ENCODE measurements at places on chromosomes 6 and 20.

DNA sequence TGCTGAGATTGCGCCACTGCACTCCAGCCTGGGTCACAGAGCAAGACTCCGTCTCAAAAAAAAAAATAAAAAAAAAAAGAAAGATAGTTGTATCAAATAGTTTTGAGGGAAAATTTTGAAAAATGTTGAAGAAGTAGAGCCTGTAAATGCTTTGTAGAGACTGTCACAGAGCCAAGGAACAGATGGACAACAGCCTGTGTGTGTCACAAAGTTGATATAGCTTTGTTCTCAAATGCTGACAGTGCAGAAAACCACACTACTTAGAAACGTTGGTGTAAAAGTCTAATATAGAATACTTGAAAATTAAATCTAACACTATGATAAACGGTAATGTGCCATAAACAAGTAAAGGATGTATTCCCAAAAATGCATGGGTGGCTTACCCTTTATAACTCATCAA is 25.4 kb downstream of the PTK7 start:
- DNase-seq = no peak

DNA sequence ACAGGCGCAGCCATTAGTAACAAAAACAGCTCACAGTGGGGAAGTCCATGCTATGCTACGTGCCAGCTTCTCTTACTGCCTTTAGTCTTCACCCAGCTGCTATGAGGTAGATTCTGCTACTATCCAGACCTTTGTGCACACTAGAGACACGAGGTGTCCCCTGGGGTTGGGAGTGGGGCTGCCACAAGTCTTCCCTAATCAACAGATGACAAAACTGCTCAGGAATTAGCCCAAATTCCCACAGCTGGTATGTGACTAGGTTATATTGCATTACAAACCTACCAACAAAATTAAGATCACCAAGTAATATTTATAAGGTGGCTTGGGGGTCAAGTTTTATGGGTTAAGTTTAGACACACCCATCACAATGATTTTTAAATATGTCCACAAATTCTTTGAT is 63.3 kb downstream of the PSMB1 start:
- DNase-seq = no peak

DNA sequence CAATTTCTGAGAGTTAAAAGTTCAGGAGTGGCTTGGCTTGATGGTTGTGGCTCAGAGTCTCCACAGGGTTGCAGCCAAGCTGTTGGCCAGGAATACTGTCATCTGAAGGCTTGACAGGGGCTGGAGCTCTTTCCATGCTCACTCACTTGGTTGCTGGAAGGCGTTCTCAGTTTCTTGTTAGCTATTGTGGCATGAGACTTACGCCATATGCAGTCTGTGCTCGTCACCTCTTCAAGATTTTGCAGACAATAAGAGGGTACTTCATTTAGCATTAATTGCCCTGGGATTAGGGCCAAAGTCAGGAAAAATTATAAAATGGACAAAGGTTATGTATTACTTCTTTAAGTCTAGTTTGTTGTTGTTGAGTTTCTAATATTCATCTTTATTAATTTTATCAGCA is 380.6 kb upstream of the MAP3K7 start:
- no peak for DNase-seq

DNA sequence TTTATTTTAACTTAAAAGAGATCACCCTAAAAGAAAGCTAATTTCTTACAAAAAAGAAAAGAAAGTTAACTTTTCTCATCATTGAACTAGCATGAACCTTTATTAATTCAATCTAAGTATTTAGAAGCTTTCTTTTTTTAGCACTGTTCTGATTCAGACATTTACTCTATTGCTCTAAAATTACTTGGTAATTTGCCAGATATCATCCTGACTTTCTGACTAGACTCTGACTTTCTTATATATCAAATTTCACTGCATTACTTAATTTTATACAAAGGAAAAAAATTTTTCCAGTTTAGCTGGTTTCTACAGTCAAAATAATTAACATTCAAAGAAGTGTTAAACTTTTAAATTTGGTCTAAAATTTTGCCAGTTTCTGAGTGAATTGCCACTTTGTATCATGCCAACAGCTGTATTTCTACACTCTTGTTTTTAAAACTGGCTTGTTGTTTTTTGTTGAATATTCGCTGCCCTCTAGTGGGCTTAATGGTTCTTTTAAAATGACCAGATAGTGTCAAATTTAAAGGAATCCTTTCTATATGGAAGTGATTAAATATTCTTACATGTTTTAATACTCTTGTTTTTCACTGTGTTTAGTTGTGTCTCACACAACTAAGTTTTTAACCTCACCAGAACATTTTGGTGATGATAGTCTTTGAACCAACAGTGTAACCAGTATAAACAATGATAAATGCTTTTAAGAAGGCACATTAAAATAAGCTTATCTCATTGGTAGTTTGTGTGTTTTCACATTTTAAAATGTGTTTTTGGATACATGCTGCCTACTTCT is 102.0 kb downstream of the POPDC3 start:
- DNase-seq = peak; percentile 72

DNA sequence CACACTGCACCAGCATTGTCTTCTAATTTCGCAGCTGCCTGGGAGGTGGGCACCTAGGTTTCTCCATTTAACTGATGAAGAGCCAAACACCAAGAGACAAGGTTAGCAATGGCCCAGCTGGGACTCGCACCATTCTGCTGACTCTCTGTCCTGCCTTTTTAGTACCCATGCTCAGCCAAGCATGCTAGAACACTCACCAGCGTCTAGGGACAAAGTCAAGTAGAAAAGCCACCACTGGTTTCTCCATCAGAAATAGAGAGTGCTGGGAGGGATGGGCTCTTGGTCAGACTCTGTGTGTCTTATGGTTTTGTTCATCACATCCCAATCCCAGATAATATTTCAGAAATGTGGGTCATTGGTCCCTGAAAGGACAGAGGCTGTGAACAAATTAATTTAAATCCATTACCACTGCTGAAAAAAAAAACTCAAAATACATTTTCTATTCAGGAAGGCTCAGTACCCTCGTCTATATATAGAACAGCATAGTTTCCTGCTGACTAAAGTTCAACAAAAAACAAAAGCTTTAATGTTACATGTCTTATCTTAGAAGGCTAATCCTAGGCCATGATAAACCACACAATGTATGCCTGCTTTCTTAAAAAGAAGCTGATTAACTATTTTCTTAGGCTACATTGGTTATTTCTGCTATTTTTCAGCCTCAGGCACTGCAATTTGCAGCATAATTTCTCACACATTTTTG is 111.0 kb downstream of the TBC1D7 start:
- peak; percentile 20 for DNase-seq

- no peak for DNase-seq
These were observed 88.3 kb downstream of the CD24 start for GRCh38 chr6:106886081-106886843.

- DNase-seq = no peak
These were observed 25.1 kb downstream of the KCNK5 start for GRCh38 chr6:39204160-39204495.

DNA sequence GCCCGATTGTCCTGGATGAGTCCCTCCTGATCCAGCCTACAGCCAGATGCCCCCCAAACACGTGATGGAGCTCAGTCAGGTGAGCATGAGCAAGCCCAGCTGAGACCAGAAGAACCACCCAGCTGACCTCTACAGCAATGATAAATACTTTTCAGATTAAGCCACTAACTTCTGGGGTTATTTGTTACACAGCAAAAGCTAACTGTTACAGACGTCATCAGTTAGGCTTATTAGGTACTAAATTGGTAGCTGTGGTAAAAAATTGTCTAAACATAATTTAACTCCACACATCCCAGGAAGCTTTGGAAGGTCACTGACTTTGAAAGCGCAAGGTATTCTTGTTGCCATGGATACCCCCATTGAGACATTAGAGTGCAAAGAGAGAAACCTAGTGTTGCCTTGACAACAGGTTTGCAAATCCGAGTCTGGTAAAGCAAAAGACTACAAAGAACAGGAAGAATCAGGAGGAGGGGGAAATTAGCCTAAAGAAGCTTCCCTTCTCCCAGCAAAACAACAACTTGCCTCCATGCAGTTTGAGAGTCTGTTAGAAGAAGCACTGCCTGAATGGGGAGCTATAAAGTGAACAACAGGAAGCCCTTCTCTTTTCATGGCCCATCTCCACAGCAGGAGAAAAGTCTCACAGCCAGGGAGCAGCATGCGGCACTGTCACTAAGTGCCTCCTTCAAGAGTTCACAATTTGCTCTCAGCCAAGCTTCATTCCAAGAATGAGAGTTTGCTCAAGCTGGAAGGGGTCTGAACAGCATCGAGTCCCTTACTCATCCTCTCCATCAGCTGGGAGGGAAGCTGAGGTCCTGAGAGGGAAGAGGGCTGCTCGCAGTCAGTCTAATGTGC is 41.7 kb upstream of the ZNF831 start:
- DNase-seq = no peak

DNA sequence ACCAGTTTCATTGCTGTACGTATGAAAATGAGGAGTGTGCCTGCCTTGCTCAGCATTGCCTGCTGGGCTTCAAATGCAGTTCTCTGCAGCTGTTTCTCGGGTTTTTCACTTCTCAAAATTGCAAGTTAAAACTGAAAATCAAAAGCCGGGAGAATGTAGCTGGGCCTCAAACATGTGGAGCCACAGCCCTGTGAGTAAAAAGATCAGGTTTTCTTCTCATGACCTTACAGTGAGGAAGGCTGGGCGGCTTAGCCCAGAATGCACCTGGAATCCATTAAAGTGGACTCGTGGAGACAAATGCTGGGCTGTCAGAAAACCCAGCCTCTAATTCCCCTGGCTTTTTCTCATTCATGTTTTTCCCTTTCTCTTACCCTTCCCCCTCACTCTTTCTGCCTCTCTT is 34.4 kb downstream of the DSE start:
- DNase-seq = peak; percentile 77

GRCh38 chr20:8020314-8021079 is 936 bp upstream of the TMX4 start:
- peak; percentile 20 for DNase-seq

GRCh38 chr20:59802471-59803221 is 130.8 kb downstream of the SYCP2 start:
- DNase-seq = no peak

DNA sequence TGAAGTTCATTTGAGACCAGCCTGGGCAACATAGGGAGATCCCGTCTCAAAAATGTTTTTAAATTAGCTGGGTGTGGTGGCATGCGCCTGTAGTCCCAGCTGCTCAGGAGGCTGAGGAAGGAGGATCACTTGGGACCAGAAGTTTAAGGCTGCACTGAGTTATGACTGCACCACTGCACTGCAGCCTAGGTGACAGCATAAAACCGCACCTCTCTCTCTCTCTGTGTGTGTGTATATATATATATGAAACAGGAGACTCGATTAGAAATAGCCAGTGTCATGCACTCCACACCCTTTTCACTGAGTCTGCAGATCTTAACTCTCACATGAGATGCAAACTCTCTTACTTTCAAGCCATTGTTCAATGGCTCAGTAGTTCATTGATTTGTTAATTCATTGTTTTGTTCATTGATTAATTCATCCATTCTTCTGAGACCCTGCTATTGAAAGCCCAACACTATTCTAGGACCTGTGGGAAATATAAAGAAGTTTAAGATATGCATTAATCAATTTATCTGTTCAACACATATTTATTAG is 52.4 kb upstream of the MRPS10 start:
- no peak for DNase-seq

DNA sequence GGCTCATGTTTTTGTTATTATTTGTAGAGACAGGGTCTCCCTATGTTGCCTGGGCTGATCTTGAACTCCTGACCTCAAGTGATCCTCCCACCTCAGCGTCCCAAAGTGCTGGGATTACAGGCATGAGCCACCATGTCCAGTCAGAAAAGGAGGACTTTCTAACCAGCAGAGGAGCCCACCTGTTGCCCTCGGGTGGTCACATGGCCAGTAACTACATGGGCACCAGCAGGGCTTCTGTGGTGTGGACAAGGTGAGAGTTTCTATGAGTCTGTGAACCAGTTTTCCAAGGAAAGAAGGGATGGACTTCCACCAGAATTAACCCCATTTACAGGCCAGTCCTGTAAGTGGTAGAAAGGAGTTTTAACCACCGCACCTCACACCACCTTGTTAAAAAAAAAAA is 125.4 kb downstream of the RIN2 start:
- no peak for DNase-seq

Data from astrocyte of the spinal cord (primary cell).